Stimulated activated CD4-positive, alpha-beta T cell treated with anti-CD3 and anti-CD28 coated beads, Interleukin-1b, Interleukin-23, amount 100 ng/mL, for 48 hours (primary cell): ENCODE measurements at places on chromosomes 1 and 21.
A peak's percentile ranks its signal among the peaks of the same experiment; 100 is the strongest.

DNA sequence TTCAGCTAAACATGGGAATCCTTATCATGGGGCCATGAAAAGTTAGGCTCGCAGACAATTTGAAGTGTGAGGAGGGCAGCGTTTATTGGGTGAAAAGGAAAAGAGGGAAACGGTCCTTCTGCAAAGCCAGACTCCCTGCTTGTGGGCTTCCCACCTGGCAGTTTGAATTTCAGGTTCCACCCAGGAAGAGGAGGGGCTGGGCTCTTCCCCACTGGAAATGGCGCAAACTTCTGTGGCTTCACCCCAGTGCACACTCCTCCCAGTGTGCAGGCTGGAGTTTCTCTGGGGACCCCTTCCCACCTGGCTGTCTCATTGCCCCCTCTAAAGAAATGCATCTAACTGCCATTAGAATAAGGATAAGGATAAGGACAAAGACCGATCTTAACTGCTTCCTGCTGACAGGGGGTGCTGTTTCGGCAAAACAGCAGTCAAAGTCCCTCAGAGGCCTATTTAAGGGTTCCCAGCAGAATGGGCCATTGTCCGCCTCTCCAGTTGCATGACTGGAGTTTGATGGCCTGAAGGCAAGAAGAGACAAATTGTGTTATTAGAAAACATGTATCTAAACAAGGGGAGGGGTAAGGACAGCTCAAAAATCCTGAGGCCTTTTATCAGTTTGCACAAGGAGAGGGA, 20.4 kb downstream of the AIM2 start:
- DNase-seq = no peak

DNA sequence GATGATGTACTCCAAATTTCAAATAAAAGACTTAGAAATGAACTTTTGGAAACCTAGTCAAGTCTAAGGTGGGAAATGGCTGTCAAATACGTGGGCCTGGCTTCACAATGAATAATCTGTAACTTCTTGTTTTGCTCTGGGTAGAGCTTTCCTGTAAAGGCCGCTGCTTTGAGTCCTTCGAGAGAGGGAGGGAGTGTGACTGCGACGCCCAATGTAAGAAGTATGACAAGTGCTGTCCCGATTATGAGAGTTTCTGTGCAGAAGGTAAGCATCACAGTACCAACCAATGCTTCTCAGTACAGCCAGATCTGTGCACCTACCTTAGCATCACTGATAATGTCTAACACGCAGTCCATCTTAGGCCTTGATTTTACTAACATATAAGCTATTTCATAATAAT, 73.6 kb downstream of the TPR start:
- DNase-seq = peak; percentile 56

- DNase-seq = no peak
Measured at GRCh38 chr1:91724231-91724630, 161.7 kb downstream of the TGFBR3 start.

DNA sequence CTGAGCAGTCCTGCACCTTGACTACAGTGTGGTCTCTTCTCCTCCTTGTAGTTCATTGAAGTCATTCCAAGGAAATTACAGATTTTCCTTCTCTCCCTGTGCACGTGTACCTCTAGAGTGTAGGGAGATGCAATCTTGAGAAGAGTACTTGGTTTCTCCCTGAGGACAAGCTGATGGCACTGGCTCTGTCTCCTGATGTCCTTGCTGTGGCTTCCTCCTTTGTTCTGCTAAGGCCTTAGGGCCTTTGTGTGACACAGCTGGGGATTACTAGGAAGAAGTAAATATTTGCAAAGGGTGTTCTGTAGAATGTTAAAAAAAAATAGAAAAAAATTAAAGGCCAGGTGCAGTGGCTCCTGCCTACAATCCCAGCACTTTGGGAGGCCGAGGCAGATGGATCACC, 66.2 kb upstream of the APOBEC4 start:
- no peak for DNase-seq

GRCh38 chr1:209617047-209617673, 33.6 kb downstream of the CAMK1G start:
- no peak for DNase-seq

- DNase-seq = no peak
Measured at GRCh38 chr1:116912846-116913245, 3.1 kb downstream of the PTGFRN start.

GRCh38 chr1:71599306-71599705, 518.5 kb upstream of the ZRANB2 start:
- no peak for DNase-seq

DNA sequence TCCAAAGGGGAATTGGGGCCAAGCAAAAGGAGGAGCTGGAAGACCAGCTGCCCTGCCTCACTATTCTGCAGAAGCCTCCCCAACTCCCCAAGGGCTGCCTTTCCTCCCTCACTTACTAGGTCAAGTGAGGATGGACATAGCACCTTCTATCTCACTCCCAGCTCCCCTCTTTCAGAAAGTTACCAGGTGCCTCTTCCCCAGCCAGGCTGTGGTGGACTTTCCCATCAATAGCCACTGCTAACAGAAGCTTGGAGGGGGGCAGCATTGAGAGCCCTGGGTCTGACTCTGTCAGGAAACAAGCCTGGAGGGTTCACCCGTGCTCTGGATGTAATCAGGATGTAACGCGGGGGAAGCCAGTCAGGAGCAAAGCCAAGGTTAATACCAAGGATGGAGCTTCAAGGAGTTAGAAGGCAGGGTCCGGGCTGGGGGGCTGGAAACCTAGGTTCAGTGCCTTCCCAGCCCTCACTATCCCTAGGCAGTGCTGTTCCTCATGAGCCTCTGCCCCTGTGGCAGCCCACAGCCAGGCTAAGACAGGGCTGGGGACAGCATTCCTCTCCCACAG, 127.8 kb upstream of the NGF start:
- no peak for DNase-seq

DNA sequence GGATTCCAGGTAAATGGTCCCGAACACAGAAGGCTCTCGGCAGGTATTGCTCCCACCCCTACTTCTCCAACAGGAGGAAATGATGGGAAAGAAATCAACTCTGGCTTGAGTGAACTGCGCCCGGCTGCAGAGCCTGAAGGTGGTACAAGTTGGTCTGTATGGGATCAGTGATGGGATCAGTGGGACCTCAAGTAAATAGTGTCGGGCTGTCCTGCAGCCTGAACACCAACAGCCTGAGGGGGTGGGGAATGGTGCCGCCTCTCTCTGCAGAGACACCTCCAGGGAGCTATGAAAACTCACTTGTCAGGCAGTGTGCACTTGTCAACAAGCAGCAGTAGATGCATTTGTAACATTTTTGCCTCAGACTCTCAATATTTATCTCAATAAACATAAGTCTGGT, 183.5 kb downstream of the MATN1 start:
- no peak for DNase-seq
